ENCODE measurements at places on chromosomes 7 and 10. TPM values are rescaled to one million over a fixed set of nuclear protein-coding genes. Genes with fewer than 3 reads are reported as not detected.

RAPGEF5 gene
- 1.0 TPM for total RNA-seq

UFSP1 gene
- 6.7 TPM for total RNA-seq

HOXA9 gene
- 32.1 TPM for total RNA-seq

AKR1C8 gene
- total RNA-seq = not detected

RADIL gene
- 0.13 TPM for total RNA-seq

FAM25G gene
- not detected for total RNA-seq

TAF3 gene
- total RNA-seq = 2.4 TPM

EBLN1 gene
- total RNA-seq = not detected

C10orf90 gene
- total RNA-seq = 0.22 TPM

GPER1 gene
- 3.4 TPM for total RNA-seq

CTAGE15 gene
- total RNA-seq = not detected

PKD1L1 gene
- 0.11 TPM for total RNA-seq

FBXL13 gene
- total RNA-seq = 0.43 TPM

CPED1 gene
- 20.2 TPM for total RNA-seq

ANTXRL gene
- total RNA-seq = not detected

MTERF1 gene
- total RNA-seq = 4.0 TPM

NPC1L1 gene
- total RNA-seq = not detected

CADPS2 gene
- 0.43 TPM for total RNA-seq

AGR3 gene
- not detected for total RNA-seq

BHLHA15 gene
- total RNA-seq = not detected

PTER gene
- total RNA-seq = 13.3 TPM

HOXA11 gene
- total RNA-seq = 8.3 TPM

CLIP2 gene
- total RNA-seq = 49.4 TPM

RTKN2 gene
- total RNA-seq = under 0.01 TPM

ADRA2A gene
- total RNA-seq = 74.8 TPM

PPP1R9A gene
- total RNA-seq = not detected

ACTL6B gene
- not detected for total RNA-seq

PNLIPRP3 gene
- not detected for total RNA-seq

EIF5AL1 gene
- 0.65 TPM for total RNA-seq

TLX1 gene
- total RNA-seq = not detected

SPDYE18 gene
- not detected for total RNA-seq

ACSM6 gene
- not detected for total RNA-seq

NPSR1 gene
- total RNA-seq = not detected

IDI1 gene
- 41.9 TPM for total RNA-seq

PLXNA4 gene
- 0.89 TPM for total RNA-seq

CACNB2 gene
- 0.32 TPM for total RNA-seq

TMEM236 gene
- 0.11 TPM for total RNA-seq

CDK5 gene
- 27.7 TPM for total RNA-seq

CRHR2 gene
- total RNA-seq = not detected

VIM gene
- total RNA-seq = 10,466 TPM

NKX1-2 gene
- total RNA-seq = not detected

MOGAT3 gene
- not detected for total RNA-seq

CALHM1 gene
- not detected for total RNA-seq

CNNM1 gene
- 1.6 TPM for total RNA-seq

RSPH10B2 gene
- not detected for total RNA-seq

NEBL gene
- not detected for total RNA-seq

ZNF727 gene
- not detected for total RNA-seq

ZNF277 gene
- 29.6 TPM for total RNA-seq

RUFY2 gene
- 16.8 TPM for total RNA-seq

TMEM176A gene
- not detected for total RNA-seq

MYL10 gene
- not detected for total RNA-seq

C10orf105 gene
- total RNA-seq = not detected

MKI67 gene
- 12.2 TPM for total RNA-seq

TAS2R41 gene
- not detected for total RNA-seq

All from GM23248 (cell line).